ENCODE measurements at places on chromosomes 5 and 9. TPM values are rescaled to one million over a fixed set of nuclear protein-coding genes. Genes with fewer than 3 reads are reported as not detected.
A peak's percentile ranks its signal among the peaks of the same experiment; 100 is the strongest.

Gene EIF4E1B
- not detected for total RNA-seq

DNA sequence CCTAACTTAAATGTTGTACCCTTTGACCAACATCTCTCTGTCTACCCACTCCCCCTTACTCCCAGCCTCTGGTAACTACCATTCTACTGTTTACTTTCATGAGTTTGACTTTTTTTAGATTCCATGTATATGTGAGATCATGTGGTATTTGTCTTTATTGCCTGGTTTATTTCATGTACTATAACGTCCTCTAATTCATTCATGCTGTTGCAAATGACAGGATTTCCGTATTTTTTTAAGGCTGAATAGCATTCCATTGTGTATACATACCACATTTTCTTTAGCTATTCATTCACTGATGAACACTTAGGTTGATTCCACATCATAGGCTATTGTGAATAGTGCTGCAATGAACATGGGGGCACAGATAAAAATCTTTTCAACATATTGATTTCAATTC is 11.8 kb upstream of the NDUFB6 start:
- no peak overlapping the region for H3K4me3 ChIP-seq
- H3K27ac ChIP-seq = no peak overlapping the region
- H3K4me1 ChIP-seq = no peaks in the 10 kb centered on the region
- no peaks in the 10 kb centered on the region for H3K36me3 ChIP-seq

Gene PCDHB7
- not detected for total RNA-seq

Gene MROH2B
- total RNA-seq = not detected

GRCh38 chr9:4305065-4305985 is 5.5 kb upstream of the GLIS3 start:
- H3K4me1 ChIP-seq = peaks cover 3% of the 10 kb centered on the region
- DNase-seq = no peak
- H3K4me3 ChIP-seq = no peak overlapping the region
- H3K36me3 ChIP-seq = no peaks in the 10 kb centered on the region
- H3K27ac ChIP-seq = no peak overlapping the region
- H3K27me3 ChIP-seq = no peaks in the 10 kb centered on the region

- no peak for DNase-seq
- peak overlapping the region; percentile 61 for H3K27ac ChIP-seq
- peaks cover 14% of the 10 kb centered on the region for H3K36me3 ChIP-seq
- peaks cover 23% of the 10 kb centered on the region for H3K4me1 ChIP-seq
- H3K27me3 ChIP-seq = no peaks in the 10 kb centered on the region
- peak overlapping the region; percentile 79 for H3K4me3 ChIP-seq
Observed at GRCh38 chr5:6714226-6715041, 1.2 kb downstream of the TENT4A start.

GRCh38 chr5:5826911-5827310 is 404.4 kb downstream of the ICE1 start:
- DNase-seq = no peak
- H3K27ac ChIP-seq = no peak overlapping the region
- no peaks in the 10 kb centered on the region for H3K36me3 ChIP-seq
- no peak overlapping the region for H3K4me3 ChIP-seq

Data from GM12878 (cell line).